ENCODE measurements at places on chromosomes 13 and 19.

- peak; percentile 47 for DNase-seq
Observed at GRCh38 chr13:42007844-42008243, 40.6 kb upstream of the DGKH start.

DNA sequence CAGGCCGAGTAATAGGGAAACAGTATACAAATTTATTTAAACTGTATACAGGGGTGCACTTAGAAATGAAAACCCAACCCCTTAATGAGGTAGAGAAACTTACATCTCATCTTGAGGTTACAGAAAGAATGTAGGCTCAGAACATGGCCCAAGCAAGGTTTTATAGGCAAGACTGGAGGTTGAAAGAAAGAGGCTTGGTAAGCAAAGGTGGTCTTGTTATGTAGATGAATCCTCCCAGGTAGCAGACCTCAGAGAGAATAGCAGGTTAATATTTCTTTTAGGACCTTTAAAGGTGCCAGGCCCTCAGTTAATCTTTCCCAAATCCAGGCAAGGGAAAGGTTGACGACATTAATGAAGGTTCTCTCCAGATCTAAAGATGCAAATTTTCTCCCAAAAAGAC, 1466.8 kb upstream of the PRR20A start:
- DNase-seq, result no peak

GRCh38 chr19:10896851-10897526, 25.6 kb downstream of the CARM1 start:
- no peak for DNase-seq

- DNase-seq, result peak; percentile 90
Observed at GRCh38 chr19:27776020-27776419, 1436.9 kb downstream of the UQCRFS1 start.

- DNase-seq, result no peak
Observed at GRCh38 chr19:30437869-30438268, 65.7 kb downstream of the ZNF536 start.

- no peak for DNase-seq
Observed at GRCh38 chr13:110853235-110853721, 61.6 kb downstream of the ANKRD10 start.

DNA sequence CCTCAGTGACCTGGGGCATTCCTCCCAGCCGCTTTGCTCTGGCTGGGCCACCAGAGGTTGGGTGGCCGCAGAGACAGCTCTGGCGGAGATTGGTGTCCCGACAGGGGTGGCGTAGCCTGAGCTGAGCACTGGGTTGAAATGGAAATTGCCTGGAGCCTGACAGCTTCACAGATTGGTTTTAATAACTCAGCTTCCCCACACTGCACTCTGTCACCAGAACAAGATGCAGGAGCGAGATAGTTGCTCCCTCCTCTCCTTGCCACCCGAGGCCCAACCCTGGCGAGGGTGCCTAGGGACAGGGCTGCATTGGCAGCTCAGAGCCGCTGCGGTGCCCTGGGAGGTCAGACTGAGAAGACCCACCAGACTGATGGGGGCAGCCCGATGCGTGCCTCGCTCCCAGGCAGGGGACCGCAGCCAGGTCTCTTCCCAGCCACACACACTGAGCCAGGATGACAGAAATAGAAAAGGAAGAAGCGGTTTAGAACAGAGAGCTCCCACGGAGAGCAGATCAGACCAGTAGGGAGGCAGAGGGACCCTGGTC, 84.1 kb downstream of the KDM4B start:
- no peak for DNase-seq

Data from cardiac fibroblast (primary cell).